ENCODE measurements at places on chromosomes 6 and 20.

DNA sequence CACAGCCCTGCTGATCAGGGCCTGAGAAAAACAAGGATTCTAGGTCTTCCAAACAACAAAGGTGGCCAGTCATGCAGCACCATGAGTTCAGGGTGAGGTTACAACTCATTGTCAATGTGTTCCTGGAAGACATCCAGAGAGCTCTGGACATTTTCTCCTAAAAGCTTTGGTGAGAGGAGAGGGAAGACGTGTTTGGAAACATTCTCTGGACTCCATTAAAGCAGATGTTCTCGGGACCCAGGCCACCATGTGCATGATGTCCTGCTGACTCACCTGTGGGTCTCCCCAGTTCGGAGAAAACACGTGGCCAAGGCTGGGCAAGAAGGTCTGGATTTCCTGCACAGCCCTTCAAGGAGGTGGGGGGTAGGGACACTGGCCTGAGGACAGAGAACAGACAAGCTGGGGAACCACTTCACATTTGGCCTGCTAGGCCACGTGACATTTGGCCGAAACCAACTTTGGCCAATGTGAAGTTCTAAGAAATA lies 61.6 kb downstream of the KCNB1 start:
- DNase-seq: no peak

- no peak for DNase-seq
Measured at GRCh38 chr20:11182720-11183119, 508.9 kb upstream of the JAG1 start.

DNA sequence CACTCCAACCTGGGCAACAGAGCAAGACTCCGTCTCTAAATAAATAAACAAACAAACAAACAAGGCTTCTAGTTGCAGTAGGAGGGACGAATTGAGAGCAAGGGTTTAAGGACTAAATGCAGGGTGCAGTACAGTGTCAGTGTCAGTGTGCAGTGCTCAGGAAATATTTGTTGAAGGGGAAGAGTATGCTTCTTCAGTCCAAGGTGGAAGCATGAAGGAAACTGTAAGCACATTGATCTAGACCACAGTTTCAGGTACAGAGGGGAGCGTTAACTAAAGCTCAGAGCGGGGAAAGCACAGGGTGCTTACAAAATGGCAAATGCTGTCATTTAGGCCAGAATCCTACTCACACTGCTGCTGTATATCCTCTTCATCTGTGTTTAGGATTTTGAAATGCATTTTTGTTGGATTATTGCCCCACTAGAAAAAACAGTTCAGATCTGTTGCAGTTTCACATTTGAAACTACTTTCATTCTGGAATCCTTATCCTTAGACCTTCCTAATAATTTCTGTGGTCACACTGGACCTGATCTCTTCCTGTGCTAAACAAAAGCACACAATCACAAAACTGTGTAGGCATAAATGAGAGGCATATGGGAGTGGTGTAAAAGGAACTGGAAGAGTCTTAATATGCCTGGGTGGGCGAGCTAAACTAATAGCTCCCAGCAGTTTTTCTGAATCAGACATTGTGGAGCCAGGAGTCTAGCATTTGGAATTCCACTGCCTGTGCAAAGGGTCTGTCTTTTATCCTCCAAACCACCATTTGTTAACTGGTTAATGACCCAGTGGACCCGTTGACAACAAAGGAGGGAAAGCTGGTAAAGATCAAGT lies 41.4 kb downstream of the CBFA2T2 start:
- DNase-seq: no peak

DNA sequence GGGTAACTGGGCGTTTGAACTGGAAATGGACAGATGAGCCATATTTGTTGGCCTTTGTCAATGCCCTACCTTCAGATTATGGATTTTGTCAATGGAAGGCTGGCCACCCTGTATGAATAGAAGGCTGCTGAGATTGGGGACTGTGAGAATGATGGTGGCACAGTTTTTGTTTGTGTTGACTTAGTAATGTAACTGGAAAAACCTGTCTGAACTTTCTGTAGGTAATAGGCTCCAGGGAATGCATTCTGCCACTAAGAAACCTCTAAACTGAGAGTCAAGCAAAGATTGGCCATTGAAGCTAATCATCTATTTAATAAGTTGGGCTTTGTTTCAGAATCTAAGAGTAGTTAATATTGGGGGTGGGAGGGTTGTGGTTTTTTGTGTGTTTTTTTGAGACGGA lies 97.5 kb downstream of the FOXO3 start:
- no peak for DNase-seq

DNA sequence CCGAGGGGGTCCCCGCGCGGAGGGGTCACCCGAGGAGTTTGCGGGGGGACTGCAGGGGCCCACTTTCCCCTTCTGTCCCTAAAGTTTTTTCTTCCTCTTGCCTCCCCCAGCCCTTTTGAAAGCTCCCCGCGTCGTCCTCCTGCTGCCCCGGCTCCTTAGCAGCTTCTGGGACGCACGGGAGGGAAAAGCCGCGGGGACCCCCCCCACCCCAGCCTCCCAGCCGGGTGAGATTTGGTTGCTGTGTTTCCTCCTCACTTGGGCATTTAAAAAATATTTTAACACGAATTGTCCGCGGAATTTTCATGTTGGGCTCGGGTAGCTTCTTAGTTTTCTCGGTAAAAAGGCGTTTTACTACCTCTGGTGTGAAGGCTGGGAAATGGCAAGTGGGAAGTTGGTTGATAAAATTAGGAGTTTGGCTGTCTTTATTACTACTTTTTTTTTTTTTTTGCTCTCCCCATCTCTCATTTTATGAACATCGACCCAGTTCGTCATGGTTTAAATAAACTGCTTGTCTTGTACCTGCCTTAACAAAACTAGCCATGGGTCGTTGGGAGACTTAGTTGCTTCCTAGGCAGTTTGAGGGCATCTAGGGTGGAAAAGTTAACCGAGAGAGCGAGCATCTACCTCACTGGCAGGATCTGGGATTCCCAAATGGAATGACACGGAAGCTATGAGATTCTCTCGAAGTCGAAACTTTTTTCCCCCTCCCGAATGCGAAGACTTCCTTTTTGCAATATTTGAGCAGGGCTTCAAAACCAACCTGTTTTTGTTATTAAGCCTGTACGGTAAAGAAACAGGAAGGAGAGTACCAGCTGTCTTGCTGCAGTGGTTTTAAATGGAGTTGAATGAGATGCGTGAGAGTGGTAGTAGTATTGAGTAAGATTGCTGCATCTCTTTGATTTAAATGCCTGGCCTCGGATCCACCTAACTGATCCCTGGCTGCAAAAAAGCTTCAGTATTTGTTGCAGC lies 868 bp downstream of the NCOA3 start:
- DNase-seq: no peak

DNA sequence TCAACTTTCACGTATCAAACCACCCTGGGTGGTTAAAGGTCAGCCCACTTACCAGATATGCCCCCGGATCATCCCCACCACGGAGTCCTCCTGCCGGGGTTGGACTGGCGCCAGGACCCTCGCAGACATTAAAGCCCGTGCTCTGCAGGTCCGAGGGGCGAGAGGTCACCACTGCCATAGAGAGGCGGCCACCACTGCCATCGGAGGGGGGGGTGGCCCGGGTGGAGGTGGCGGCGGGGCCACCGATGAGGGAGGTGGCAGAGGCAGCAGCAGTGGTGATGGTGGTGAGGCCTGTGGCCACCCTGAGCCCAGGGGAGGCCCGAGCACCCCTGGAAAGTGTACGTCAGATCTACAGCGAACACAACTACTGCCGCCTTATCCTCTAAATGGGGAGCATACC lies 76.3 kb downstream of the ASXL1 start:
- no peak for DNase-seq

GRCh38 chr6:128710315-128710714 lies 172.6 kb upstream of the LAMA2 start:
- DNase-seq: no peak

GRCh38 chr20:53984356-53985149 lies 85.8 kb downstream of the BCAS1 start:
- DNase-seq: no peak

DNA sequence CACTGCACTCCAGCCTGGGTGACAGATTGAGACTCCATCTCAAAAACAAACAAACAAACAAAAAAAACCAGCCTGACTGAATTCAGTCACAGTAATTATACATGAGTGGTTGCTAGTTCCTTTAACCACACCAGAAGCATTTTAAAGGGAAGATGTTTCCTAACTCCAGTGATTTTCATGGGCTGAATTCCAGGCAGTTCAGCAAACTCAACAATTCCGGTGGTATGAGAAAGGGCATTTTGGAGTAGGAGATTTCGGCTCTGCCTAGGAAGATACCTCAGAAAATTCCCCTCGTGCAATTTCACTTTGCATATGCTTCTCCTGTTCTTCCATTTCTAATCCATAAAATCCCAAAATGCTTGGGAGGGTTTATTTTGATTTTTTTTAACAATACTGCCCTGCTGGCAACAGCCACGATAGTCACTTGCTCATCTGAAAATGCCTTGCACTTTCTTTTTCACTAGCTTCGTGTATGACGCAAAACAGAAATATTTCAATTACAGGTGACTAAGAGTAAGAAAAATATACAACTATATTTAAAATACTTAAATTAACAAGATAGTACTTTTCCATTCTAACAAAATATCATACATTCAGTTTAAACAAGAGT lies 48.3 kb upstream of the IPCEF1 start:
- no peak for DNase-seq

DNA sequence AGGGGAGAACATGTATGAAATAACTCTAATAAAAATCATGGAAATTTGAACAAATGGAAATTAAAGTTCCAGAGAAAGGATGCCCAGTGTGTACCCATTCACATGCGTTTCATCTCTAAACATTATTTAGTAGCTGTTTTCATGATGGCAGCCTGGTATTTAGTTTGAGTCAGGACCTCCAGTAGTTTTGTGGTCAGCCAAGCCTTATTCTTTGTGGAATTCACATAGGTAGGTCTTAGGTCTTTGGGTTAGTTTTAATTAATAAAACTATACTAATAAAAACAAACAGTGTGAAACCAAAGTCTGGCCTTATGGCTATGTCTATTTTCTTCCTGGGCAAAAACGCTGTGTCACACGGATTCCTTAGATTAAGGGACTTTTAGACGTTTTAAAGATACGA lies 137.8 kb downstream of the FOXC1 start:
- DNase-seq: no peak

- DNase-seq: no peak
Measured at GRCh38 chr6:41801380-41801779, 13.9 kb downstream of the TOMM6 start.

DNA sequence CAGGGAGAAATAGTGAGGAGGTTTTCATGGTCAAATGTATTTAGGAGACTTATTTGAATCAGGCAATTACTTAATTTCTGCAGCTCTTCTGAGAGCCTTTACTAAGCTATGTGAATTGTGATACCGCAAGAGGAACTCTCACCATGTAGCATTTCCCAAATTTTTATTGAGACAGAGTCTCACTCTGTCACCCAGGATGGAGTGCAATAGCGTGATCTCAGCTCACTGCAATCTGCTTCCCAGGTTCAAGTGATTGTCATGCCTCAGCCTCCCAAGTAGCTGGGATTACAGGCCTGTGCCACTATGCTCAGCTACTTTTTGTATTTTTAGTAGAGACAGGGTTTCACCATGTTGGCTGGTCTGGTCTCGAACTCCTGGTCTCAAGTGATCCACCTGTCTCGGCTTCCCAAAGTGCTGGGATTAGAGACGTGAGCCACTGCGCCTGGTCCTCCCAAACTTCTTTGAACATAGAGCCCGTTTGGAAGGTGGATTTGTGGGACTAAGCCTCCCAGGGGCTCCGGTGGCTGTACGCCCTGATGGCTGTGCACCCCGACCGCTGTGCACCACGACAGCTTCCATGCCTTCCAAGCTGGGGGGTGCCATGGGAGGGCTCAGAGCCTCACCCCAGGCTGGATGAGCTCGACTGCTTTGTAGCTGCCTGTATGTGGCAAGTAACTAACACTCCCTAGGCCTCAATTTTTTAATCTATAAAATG lies 5.7 kb upstream of the MPC1 start:
- DNase-seq: no peak

DNA sequence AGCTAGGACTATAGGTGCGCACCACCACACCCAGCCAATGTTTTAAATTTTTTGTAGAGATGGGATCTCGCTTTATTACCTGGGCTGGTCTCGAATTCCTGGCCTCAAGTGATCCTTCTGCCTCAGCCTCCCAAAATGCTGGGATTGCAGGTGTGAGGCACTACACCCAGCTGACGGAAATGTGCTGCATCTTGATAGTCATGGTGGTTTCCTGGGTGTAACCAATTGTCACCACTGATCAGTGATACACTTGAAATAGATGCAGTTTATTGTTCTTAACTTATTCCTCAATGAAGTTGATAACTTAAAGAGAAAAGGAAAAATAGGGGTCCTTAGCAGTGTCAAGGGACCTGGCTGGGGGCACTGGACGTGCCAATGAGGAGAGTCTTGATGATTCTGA lies 92.4 kb downstream of the PPP1R14C start:
- no peak for DNase-seq

GRCh38 chr6:157054531-157054979 lies 268.8 kb downstream of the TMEM242 start:
- no peak for DNase-seq

- DNase-seq: no peak
Measured at GRCh38 chr6:100633096-100633777, 168.5 kb upstream of the SIM1 start.

DNA sequence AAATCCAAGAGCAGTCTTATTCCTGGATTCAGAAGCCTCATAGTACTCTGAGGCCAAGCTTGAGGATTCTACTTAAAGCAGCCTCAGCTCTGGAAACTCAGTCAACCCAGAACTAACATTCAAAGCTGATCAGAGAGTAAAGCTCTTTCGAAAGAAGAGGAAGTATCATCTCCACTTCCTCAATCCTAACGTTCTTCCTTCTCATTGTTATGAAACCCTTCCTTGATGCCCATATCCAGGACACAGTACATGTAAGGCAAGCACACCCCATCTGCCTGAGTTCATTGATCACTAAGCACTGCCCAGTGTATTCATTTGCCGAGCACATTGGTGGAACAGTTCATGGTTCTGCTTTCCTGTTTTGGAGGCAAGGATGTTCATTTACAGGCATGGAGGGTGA lies at the start of gene IPCEF1:
IPCEF1 (minus strand) TSS at position 114 of the 400 bp plus-strand sequence. CDS start 90,856 bp downstream, outside the sequence.
- no peak for DNase-seq

DNA sequence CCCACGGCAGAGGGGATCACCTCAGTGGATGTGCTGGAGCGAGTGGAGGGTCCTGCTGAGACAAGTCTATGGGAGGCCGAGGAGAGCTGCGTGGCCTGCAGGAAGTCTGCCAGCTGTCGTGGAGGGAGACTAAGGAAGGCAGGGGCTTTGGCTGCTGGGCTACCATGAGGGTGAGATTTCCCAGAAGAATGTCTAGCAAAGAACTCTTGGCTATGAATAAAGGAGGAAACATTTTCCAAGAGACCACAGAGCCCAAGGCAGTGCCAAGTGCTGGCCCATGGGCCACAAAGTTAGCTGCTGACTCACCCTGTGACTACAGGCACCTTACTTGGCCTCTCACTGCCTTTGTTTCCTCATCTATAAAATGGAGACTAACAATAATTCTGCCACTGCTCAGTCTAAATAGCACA lies 73.4 kb downstream of the PRDM1 start:
- DNase-seq: no peak

GRCh38 chr20:62351469-62352401 lies 15.4 kb downstream of the LAMA5 start:
- DNase-seq: no peak

GRCh38 chr6:34272013-34272926 lies 23.5 kb upstream of the SMIM29 start:
- DNase-seq: no peak

- DNase-seq: no peak
Measured at GRCh38 chr6:129536271-129536670, 173.7 kb downstream of the ARHGAP18 start.

- no peak for DNase-seq
Measured at GRCh38 chr6:83071707-83072106, 4.2 kb downstream of the DOP1A start.
